Thoracic aorta (tissue), 2 donors: ENCODE measurements at places on chromosomes 6 and 20.

GRCh38 chr6:170313716-170314295, 7.2 kb downstream of the FAM120B start:
- H3K27ac ChIP-seq, result no peak overlapping the region
- no peak for DNase-seq
- H3K36me3 ChIP-seq, result peaks cover 3% of the 10 kb centered on the region
- H3K4me3 ChIP-seq, result no peak overlapping the region

GRCh38 chr6:45997875-45998506, 17.7 kb downstream of the CLIC5 start:
- H3K4me3 ChIP-seq, result no peak overlapping the region
- no peak overlapping the region for H3K27ac ChIP-seq
- H3K4me1 ChIP-seq, result no peaks in the 10 kb centered on the region
- H3K27me3 ChIP-seq, result no peaks in the 10 kb centered on the region
- no peaks in the 10 kb centered on the region for H3K36me3 ChIP-seq

DNA sequence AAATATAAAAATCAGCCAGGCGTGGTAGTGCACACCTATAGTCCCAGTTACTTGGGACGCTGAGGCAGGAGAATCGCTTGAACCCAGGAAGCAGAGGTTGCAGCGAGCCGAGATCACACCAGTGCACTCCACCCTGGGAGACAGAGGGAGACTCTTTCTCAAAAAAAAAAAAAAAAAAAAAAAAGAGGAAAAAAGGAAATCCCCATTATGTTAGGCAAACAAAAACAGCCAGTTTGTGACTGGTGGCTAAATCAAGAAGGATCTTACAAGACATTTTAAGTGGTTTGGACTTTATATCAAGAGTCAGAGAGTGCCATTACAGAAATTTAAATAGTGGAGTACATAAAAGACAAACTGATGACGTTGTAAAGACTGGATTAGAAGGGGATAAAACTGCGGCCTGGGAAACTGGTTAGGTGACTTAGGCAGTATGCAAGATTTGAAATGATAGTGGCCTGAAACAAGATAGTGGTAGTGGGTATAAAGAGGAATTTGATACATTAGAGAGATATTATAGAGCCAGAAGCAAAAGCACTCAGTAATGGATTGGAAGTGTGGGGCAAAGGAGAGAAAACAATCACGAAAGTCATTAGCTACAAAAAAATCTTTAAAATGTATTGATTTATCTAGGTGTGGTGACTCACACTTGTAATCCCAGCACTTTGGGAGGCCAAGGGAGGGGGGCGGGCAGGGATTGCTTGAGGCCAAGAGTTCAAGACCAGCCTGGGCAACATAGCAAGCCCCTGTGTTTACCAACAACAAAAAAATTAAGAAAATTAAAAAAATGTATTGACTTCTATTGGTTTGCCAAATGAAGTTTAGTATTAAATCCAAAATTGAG, 1.7 kb upstream of the MYO6 start:
- H3K36me3 ChIP-seq, result no peaks in the 10 kb centered on the region
- H3K4me3 ChIP-seq, result no peak overlapping the region

DNA sequence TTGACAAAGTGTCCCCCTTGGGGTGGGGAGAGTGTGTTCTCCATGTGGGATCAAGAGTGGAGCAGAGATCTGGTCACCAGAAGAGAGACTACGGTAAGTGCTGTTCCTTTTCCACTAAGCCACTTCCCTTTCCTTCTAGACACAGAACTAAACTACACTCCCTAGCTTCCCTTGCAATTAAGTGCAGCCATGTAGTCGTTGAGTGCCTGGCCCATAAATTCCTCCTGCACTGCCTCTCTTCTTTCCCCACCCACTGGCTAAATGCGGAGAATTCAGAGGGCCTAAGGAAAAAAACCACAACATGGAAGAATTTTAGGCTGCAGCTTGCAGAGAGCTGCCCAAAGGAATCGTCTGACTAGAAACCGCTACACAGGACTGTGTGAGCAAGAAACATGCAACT, 1.5 kb downstream of the WDR27 start:
- H3K27ac ChIP-seq, result no peak overlapping the region
- peaks cover 28% of the 10 kb centered on the region for H3K4me1 ChIP-seq
- no peaks in the 10 kb centered on the region for H3K27me3 ChIP-seq
